ENCODE measurements at places on chromosomes 16 and 17.

DNA sequence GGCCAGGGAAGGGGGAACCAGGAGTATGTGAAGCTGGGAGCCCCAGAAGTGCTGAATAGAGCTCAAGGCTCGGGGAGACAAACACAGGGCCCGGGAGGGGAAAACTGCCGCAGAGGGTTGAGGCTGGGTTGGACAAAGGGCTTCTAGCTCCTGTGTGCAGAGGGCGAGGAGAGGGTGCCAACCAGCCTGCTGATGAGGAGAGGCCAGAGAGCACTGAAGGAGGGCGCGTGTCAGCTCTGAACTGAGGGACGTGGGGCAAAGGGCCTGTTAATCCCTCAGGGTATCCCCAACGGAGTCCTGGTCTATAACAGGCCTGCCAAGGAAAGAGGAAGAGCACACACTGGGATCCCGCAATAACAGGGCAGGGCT lies 151.3 kb downstream of the C16orf78 start:
- no peak for DNase-seq

DNA sequence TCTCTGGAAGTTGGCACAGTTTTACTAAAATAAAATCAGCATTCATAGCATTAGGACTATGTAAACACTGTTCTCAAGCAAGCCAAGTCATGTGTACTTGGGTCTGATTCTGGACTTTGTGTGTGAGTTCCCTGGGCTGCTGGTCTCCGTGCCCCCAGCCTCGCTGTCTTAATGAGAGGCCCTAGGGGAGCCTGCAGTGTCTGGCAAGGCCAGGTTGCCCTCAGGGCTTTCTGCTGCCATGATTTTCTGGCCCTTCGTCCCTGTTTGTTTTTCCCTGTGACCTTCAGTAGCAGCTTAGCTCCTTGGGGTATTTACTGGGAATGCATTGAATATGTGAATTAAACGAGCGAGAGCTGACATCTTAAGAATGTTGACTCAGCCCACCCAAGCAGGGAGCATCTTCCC lies 161.8 kb downstream of the RPTOR start:
- no peak for DNase-seq

DNA sequence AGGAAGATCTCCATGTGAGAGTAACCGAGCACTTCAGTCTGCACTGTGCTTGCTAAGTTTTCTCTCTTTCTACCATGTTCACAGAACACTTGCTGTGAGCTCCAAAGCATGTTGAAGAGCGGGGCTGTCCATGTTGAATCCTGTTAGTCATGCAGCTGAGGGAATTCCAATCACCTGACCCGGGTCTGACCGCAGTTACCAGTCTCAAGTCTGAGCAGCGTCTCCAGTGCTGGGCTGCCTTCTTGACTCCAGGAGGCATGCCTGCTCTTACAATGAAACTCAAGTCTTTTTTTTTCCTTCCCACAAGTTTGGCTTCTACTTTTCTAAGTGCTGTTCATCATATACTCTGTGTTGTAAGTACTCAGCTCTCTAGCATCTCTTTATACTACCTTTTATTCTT lies 44.3 kb downstream of the HOXB1 start:
- no peak for DNase-seq

DNA sequence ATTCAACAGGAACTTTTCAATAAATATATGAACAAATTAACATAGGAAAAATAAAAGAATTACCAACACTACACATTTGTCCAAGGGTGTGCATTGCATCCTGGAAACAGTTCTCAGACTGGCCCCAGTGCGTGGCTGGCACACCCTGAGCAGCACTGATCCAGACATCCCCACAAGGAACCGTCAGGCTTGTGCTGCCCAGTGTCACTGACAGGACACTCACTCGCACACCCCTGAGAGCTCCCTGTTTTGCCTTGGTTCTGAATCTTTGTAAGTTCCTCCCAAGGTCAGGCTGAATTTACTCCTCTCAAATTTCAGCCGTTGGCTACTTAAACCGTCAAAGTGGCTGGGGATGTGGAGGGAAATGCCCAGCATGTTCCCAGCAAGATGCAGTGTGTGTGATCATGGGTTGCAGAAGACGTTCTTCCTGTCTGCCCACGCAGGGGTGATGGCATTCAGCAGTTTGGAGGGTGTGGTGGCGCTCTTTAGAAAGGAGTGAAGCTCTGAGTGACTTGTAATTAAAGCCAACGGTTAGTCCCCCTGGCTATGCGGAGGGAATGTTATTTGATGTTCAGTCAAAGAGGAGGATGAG lies 1.7 kb downstream of the MT2A start:
- no peak for DNase-seq

GRCh38 chr16:86240716-86241363 lies 269.5 kb upstream of the FOXF1 start:
- no peak for DNase-seq

All from NK-92 treated with Interleukin-12 subunit alpha and Interleukin-12 subunit beta, amount 100 ng/mL, for 24 hours (cell line).